ENCODE measurements at places on chromosomes 7 and 10. TPM values are rescaled to one million over a fixed set of nuclear protein-coding genes. Genes with fewer than 3 reads are reported as not detected.

DNA sequence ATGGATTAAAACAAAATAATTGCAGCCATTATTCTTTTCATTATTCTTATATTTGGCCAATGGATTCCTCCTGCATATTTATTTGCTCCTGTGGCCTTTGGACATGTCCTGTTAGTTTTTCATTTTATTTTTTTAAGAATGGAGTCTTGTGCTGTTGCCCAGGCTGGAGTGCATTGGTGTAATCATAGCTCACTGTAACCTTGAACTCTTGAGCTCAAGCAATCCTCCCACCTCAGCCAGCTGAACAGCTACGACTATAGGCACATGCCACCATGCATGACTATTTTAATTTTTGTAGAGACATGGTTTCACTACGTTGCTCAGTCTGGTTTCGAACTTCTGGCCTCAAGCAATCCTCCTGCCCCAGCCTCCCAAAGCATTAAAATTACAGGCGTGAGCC is 42.7 kb upstream of the SRI start:
- no peaks in the 10 kb centered on the region for H3K4me1 ChIP-seq
- H3K27me3 ChIP-seq: no peaks in the 10 kb centered on the region
- H3K4me3 ChIP-seq: no peak overlapping the region
- no peaks in the 10 kb centered on the region for H3K36me3 ChIP-seq
- no peak overlapping the region for H3K27ac ChIP-seq

The MSS51 gene
- 4.2 TPM for total RNA-seq

GRCh38 chr7:22176791-22177412 is 180.1 kb downstream of the RAPGEF5 start:
- DNase-seq: no peak
- no peaks in the 10 kb centered on the region for H3K36me3 ChIP-seq
- no peak overlapping the region for H3K27ac ChIP-seq

The TAS2R4 gene
- total RNA-seq: 4.2 TPM

Measured in breast epithelium (tissue), 4 donors.